ENCODE measurements at places on chromosomes 1 and 21.

DNA sequence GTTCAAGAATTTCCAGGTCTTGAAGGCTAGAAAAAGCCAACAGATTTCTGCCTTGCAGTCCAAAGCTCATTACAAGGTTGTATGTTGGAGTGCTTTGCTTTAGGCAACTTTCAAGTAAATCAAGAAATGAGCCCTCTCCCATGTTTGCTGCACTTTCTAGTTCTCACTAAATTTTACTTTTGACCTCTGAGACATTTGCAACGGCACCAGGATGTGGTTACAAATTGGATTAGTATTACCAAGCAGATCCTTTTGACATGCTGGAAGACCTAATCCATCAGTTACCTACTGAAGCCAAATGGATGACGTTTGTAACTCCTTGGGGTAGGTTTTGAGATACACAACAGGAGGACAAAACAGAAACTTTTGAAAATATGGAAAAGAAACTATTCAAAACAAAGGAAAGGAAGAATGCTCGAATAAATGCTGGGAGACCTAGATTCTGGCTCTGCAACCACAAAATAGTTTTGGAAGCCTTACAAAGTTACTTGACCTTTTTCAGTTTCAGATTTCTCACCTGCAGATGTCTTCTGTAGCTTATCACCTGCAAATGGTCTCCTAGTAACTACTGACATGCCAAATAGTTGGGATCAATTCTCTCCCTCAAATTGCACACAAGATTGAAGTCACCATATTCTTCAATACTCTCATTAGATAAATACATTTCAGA, 251.7 kb upstream of the ADGRL2 start:
- DNase-seq, result no peak

DNA sequence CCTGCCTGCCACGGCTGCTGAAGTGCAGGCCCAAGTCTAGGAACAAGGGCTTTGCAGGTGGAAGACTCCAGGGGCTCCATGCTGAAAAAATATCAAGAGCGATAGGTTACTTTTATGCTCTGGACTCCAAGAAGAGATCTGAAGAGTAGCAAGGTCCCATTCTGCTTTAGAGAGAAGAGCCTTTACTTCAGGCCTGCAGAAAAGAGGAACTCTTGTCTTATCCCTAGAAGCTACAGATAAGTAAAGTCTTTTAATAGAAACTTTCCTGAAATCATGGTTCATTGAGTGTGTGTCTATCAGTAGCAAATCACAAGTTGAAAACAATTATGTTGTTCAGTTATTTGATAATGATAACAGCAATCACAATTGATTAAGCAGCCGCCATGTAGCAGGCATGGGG, 113.3 kb downstream of the TNR start:
- no peak for DNase-seq

GRCh38 chr1:119676571-119677206, 28.6 kb upstream of the ZNF697 start:
- DNase-seq, result no peak

DNA sequence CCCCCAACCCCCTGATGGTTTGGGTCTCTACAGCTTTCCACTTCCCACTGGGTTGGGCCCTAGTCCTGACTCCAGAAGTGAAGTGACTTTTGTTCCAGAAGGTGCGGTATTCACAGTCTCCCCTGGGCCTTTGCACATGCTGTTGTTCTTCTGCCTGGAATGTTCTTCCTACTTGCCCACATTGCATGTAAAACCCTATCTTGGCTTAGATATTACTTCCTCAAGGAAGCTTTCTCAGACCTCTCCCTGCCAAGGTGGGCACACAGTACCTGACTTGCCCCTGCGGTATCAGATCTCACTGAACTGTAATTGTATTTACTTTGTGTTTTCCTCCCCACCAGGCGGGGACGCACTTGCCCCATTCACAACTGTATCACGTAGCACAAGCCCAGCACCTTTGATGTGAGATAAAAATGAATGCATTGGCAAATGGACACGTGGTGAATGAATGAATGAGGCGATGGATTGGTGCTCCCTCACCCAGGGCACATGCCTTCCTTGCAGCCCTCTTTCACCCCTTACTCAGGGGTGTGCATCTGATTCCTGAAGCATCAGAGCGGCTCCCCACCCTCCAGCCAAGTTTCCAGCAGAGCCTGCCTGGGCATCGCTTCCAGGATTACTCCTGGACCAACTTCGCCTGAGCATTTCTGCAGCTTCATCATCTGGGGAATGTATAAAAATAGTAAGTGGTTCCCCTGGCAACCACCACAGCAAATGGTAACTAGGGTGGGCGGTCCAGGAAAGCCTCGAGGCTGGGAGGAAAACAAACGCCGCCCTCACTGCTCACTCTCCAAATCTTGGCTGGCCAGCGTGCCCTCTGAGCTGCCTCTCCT, 19.8 kb downstream of the NENF start:
- DNase-seq, result no peak

- no peak for DNase-seq
Observed at GRCh38 chr1:214076708-214077065, 88.9 kb downstream of the PROX1 start.

DNA sequence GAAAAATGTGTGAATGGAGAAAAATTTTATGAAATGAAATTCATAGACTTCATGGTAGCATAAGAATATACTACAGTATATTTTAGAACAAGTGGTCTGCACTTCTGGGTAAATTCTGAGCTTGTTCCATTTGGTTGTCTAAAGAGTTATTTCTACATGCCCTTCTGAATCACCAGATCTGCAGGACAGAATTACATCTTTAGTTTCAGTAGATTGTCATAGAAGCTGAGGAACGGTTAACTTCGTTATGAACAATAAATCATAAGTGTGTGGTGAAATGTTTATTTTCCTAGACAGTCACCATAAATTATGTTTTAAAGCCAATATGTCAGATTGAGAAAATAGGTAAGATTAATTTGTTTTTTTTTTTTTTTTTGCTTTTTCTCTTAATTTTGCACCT, 30.9 kb downstream of the CHRM3 start:
- no peak for DNase-seq

- no peak for DNase-seq
Observed at GRCh38 chr1:156627313-156627880, 8.2 kb downstream of the HAPLN2 start.

DNA sequence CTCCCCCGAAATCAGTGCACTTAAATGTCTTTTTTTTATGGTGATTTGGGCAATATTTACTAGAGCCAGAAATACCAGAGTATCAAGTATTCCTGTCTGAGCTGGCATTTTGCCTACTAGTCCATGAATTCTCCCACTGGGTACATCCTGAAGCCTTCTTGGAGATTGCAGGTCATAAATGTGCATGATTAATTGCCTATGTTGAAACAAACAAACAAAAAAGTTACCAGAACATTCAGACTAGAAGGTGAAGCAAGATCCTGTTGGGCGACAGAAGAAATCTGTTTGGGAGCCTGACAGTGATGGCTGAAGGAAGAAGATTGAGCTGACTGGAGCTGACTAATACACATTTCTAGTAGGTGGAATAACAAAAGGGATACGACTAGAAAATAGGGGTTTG, 127.4 kb upstream of the NRIP1 start:
- DNase-seq, result no peak

- no peak for DNase-seq
Observed at GRCh38 chr1:165826565-165827267, 698 bp upstream of the UCK2 start.

DNA sequence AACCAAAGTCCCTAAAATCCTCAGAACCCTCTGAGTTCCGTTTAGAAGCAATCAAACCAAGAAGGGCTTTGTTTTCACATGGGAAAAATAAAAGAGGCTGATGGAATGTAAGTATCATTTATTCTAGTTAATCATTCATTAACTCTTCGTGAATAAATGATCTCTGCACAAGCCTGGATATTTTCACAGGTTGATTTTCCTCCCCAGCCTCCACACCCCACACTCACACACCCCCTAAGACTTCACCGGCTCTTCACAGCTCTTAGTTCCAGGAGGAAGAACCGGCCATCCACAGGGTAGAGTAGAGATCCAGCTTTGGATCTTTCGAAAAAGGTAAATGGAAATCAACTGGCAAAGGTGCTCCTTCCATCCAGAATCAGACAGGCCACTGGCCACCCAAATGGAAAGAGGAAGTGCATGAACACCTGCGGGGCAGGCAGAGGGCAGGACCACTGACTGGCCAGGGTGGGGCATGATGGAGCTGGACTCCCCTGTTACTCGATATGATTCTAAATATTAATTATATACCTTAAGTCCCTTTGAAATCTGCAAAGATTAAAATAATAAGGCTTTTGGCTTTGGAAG, 10.0 kb downstream of the C1orf198 start:
- DNase-seq, result no peak

DNA sequence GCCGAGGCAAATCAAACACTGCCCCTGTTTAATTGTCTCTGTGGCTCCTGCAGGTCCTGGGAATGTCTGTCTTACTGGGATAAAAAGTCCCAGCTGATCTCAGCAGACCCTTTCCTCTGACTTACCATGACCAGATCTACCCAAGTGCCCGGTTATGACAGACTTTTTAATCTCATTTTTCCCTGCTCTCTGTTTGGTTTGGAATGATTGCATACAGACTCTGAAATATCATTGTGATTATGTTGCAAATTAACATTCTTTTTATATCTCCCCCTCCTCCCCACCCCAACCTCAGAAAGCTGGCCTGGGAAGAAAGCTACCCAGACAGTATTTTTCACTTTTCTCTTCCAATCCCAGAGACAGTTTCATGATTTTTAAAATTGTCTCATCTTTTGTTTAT, 16.3 kb downstream of the RAB7B start:
- no peak for DNase-seq

DNA sequence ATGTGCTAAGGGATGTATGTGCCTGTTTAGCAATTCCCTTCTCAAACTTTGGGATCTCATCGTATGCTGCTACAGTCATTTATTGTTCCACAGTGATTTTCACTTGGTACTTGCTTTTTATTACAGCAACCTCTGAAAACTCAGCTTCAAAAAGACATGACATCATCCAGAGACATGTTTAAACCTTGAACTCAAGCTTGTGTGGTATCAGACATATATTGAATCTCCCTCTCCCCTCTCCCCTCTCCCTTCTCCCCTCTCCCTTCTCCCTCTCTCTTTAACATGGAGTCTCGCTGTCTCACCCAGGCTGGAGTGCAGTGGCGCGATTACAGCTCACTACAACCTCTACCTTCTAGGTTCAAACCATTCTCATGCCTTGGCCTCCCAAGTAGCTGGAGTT, 19.5 kb upstream of the TUT4 start:
- DNase-seq, result no peak

All from NCI-H2081 treated with DMSO at 0.1 percent for 48 hours (cell line).